ENCODE measurements at places on chromosomes 2 and 18.

GRCh38 chr2:67374949-67375348 lies 22.2 kb upstream of the ETAA1 start:
- no peak for DNase-seq

GRCh38 chr2:3356799-3357198 lies 20.8 kb downstream of the EIPR1 start:
- DNase-seq: no peak

- no peak for DNase-seq
These were observed 148.3 kb downstream of the RBM43 start for GRCh38 chr2:151113318-151113717.

DNA sequence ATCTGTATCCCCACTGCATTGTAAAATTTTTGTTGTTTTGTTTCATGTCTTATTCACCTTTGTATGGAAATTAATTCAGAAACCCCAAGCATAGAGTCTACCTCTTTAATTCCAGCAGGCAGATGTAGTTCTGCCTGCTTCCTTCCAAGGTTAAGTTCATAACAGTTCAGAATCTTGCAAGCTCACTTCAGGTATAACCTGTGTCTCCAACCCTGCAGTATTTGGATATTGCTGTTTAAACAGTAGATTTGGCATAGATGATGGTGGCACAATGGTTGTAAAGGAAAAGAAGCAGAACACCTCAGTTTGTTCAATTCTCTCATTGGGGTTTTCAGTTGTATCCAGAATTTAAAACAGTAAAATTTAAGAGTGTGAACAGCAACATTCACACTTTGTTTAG lies 21.2 kb downstream of the SULT1C2 start:
- no peak for DNase-seq

- no peak for DNase-seq
These were observed 44.3 kb downstream of the CALCRL start for GRCh38 chr2:187403568-187404260.

DNA sequence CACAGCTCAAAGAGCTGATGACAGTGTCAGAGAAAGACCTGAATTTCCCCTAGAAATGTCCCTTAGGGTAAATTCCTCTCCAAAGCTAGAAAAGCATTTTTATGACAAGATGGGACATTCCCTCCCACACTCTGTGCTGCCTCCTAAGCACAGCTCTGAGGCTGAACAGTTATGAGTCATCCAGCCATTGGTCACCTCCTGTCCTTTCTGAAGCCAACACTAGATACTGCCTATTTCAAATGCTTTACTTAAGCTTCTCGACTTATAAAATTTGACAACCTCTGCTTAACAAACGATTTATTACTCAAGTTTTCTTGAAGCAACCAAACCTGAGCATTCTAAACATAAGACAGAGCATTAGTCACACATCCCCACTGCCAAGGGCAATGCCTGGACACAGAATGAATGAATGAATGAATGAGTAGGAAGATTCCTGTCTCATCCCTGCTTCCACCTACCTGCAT lies 35.4 kb downstream of the B4GALT6 start:
- DNase-seq: no peak

- DNase-seq: no peak
These were observed 123.7 kb downstream of the HNMT start for GRCh38 chr2:138087751-138088593.

DNA sequence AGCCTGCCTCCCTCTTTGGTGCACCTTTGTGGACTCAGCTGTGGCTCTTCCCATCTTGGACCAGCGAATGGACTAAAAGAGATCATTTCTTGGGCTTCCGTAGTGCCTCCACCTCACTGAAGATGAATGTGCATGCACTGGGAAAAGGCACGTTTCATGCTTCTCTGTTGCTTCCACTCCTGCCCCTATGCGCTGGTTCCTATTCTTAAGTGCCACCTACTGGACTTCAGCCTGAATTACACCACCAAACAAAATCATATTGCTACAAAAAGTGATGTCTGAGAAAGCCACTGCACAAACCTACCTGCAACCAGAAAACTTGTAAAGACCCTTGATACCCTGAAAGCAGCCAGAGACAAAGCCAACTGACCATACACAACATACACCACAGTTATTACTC lies 695.6 kb downstream of the TSN start:
- no peak for DNase-seq

- DNase-seq: no peak
These were observed 7.7 kb upstream of the ARID5A start for GRCh38 chr2:96528700-96529375.

DNA sequence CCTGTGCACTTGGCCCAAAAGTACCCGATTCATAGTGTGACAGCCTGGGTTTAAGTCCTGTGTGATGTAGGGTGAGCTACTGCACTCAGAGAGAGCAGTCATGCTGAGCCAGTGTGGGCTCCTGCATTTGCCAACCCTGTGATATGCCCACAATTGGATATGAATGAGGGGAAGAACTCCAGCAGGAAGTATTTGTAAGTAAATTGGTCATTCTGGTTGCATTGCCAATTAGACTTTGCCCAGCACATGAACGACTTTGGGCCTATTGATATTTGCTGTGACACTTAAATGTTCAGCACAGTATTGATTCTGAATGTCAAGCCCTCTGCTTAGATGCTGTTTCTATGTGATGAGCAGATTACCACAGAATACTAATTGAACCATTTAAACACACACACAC lies 570.9 kb downstream of the PIK3C3 start:
- no peak for DNase-seq
